ENCODE measurements at places on chromosomes 7 and 10. TPM values are rescaled to one million over a fixed set of nuclear protein-coding genes. Genes with fewer than 3 reads are reported as not detected.

Gene SPDYE2B
- not detected for total RNA-seq

Gene AKR1C8
- not detected for total RNA-seq

Gene CFTR
- not detected for total RNA-seq

Gene ADAM12
- total RNA-seq, result 28.8 TPM

Gene WEE2
- 0.33 TPM for total RNA-seq

Gene RAB19
- not detected for total RNA-seq

Gene SPDYE2
- total RNA-seq, result not detected

Gene LDB3
- total RNA-seq, result not detected

Gene TNRC18
- 83.3 TPM for total RNA-seq

Gene MMRN2
- 3.6 TPM for total RNA-seq

Gene ITGA8
- total RNA-seq, result 5.8 TPM

Gene DEPP1
- 77.9 TPM for total RNA-seq

Gene LIPN
- total RNA-seq, result not detected

Gene ZNF117
- 6.5 TPM for total RNA-seq

Gene HTR5A
- not detected for total RNA-seq

Gene ODAD2
- total RNA-seq, result under 0.01 TPM

Gene CYP3A4
- total RNA-seq, result not detected

Gene TDRD1
- total RNA-seq, result 0.50 TPM

Gene TSPAN12
- 0.73 TPM for total RNA-seq

Gene FBXO24
- 0.33 TPM for total RNA-seq

Gene TWIST1
- 118 TPM for total RNA-seq

Gene PKD2L1
- not detected for total RNA-seq

Gene C10orf62
- total RNA-seq, result not detected

Gene OR2F2
- not detected for total RNA-seq

Gene WDR86
- 3.8 TPM for total RNA-seq

Gene MALRD1
- total RNA-seq, result 1.0 TPM

Gene KLF14
- under 0.01 TPM for total RNA-seq

Gene CLDN4
- 1.7 TPM for total RNA-seq

Gene TUBGCP2
- 79.1 TPM for total RNA-seq

Gene SAMD9L
- 21.0 TPM for total RNA-seq

Gene BMS1
- 13.6 TPM for total RNA-seq

Gene CALHM1
- not detected for total RNA-seq

Gene C7orf57
- not detected for total RNA-seq

Gene AKR1C4
- total RNA-seq, result not detected

Gene MRLN
- not detected for total RNA-seq

Gene THSD7A
- total RNA-seq, result 1.6 TPM

Gene HPSE2
- not detected for total RNA-seq

Gene EPHB4
- 64.2 TPM for total RNA-seq

Gene MYH16
- not detected for total RNA-seq

Gene ACSM6
- not detected for total RNA-seq

Gene TASOR2
- 76.1 TPM for total RNA-seq

Gene NANOS1
- 1.5 TPM for total RNA-seq

Gene GLCCI1
- total RNA-seq, result 6.7 TPM

Gene AGAP5
- total RNA-seq, result 4.1 TPM

Gene OLAH
- not detected for total RNA-seq

Gene EBLN1
- total RNA-seq, result not detected

Gene SLC39A12
- total RNA-seq, result not detected

Gene PCDH15
- total RNA-seq, result under 0.01 TPM

Gene FEZF1
- not detected for total RNA-seq

Gene PFKFB3
- 20.1 TPM for total RNA-seq

Gene MASTL
- total RNA-seq, result 6.9 TPM

Gene SFRP4
- total RNA-seq, result 1.7 TPM

Gene CYP2E1
- total RNA-seq, result 0.44 TPM

Gene CDC14C
- 0.17 TPM for total RNA-seq

Gene GRM8
- total RNA-seq, result not detected

Gene AMPH
- 7.8 TPM for total RNA-seq

Gene ANKRD1
- 2.6 TPM for total RNA-seq

Data from smooth muscle cell of trachea (primary cell).